ENCODE measurements at places on chromosomes 6 and 20.

- no peak for DNase-seq
Measured at GRCh38 chr20:44028868-44029847, 114.5 kb downstream of the TOX2 start.

GRCh38 chr6:41074692-41075436 lies 2.1 kb downstream of the NFYA start:
- no peak for DNase-seq

DNA sequence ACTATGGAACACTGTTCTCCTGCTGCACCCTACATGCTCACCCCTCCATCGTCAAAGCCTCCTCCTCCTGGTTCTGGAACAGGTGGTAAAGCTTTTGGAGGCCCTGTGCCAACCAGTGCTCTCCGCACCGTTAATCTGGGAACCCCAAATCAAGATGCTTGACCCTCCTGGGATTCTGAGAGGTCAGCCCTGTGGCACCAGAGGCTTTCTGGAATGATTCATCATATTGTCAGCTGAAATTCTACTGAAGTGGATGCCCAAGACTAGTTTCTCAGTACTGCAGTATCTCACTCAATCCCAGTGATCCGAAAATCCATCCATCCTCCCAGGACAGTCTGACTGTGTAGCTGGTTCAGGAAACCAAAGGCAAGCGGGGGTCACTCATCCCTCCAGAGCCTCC lies 92.7 kb downstream of the TRERF1 start:
- no peak for DNase-seq

DNA sequence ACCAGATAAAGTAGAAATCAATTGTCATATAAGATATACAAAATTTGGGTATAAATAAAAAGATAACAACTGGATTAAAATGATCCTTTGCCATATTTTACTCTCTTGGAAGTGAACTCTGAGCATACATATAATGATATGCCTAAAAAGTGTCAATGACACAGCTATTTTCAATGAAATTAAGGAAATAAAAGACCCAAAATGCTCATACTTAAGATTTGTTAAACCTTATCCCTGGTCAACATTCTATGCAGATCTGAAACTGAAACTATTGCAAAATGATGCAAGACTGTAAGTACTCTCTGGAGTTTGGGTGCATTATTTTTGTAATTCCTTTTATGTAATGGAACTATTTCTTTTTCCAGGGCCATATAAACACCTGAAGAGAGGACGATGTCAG lies 119.0 kb upstream of the SGK1 start:
- no peak for DNase-seq

All from activated CD8-positive, alpha-beta memory T cell treated with anti-CD3 and anti-CD28 coated beads for 1 hour (primary cell).